Frontal cortex (tissue), 4 donors: ENCODE measurements at places on chromosomes 7 and 10. TPM values are rescaled to one million over a fixed set of nuclear protein-coding genes. Genes with fewer than 3 reads are reported as not detected.

Gene CACNB2
- total RNA-seq = 10.6 TPM

Gene ETV1
- total RNA-seq = 43.2 TPM

Gene ASAH2
- 2.9 TPM for total RNA-seq

Gene PTPRZ1
- total RNA-seq = 138 TPM

Gene SLC13A1
- not detected for total RNA-seq
